ENCODE measurements at places on chromosomes 7 and 10.

DNA sequence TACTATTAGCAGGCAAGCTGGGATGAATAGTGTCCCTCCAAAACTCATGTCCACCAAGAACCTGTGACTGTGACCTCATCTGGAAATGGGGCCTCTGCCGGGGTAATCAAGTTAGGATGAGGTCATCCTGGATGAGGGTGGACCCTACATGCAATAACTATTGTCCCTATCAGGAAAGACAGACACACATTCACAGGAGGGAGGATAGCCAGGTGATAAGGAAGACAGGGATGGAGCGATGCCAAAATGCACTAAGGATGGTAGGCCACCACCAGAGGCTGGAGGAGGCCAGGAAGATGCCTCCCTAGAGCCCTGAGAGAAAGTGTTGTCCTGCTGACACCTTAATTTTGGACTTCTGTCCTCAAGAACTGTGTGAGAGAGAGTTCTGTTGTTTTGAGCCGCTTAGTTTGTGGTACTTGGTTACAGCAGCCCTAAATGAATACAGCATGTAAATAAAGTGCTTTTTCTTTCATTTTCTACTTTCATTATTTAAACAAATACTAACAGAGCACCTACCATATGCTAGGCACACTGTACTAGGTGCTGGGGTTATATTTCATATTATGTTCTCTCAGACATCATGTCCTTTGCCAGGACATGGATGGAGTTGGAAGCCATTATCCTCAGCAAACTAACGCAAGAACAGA, 111.9 kb downstream of the USP6NL start:
- no peak for DNase-seq

DNA sequence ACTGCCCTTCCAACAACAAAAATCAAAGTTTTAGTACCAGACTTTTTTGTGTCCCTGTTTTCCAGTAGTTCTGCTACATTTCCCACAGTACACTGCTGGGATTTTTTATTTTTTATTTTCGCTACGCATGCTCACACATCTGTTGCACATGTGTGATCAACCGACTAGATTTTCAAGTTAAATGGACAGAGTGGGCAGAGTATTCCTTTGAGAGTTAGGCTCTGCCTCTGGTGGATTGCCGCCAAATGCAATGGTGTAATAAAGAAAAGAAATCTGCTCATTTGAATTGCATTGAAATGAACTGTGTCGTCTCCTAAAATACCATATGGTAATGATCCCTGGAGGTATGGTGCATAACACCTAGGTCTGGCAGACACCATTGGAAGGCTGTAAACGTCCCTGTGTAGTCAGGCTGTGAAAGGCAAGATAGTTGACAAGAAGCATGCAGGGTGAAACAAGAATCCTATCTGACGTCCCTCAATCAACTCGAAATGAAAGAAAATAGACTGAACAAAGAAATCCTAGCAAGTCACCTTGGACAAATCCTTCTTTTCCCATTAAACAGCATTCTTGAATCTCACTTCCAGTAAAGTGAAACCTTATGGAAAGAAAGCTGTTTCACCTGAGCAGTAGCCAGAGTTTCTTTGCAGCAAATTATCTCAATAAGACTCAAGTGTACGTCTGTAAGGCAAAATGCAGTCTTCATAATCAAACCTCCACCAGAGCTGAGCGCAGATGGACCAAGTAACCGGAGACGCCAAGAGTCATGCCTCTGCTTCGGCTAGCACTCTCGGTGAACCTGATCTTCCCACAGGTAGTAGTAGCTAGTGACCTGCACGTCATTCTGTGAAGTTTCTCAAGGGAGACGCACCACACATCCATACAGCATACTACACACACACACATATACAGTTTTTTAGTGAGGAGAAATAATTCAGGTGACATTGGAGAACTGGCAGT, 357.3 kb downstream of the CRPPA start:
- no peak for DNase-seq

GRCh38 chr10:132249824-132250375, 57.9 kb downstream of the STK32C start:
- no peak for DNase-seq

- DNase-seq, result no peak
These were observed 36.4 kb downstream of the USP54 start for GRCh38 chr10:73554721-73555120.

- peak; percentile 97 for DNase-seq
These were observed 272.3 kb downstream of the TRIL start for GRCh38 chr7:28685644-28686417.

GRCh38 chr10:117239051-117239450, 1.9 kb upstream of the SLC18A2 start:
- DNase-seq, result no peak

GRCh38 chr7:92691578-92691977, 101.4 kb upstream of the FAM133B start:
- peak; percentile 83 for DNase-seq

Data from RKO (cell line).